Stimulated activated naive B cell treated with anti-CD40 and anti-IgM and Interleukin-4, amounts not matched to agents 10 μg/mL and 1 μg/mL and 100 μg/mL, for 72 hours (primary cell): ENCODE measurements at places on chromosomes 6 and 20.

GRCh38 chr20:57243480-57244220, 22.8 kb downstream of the BMP7 start:
- DNase-seq, result no peak

DNA sequence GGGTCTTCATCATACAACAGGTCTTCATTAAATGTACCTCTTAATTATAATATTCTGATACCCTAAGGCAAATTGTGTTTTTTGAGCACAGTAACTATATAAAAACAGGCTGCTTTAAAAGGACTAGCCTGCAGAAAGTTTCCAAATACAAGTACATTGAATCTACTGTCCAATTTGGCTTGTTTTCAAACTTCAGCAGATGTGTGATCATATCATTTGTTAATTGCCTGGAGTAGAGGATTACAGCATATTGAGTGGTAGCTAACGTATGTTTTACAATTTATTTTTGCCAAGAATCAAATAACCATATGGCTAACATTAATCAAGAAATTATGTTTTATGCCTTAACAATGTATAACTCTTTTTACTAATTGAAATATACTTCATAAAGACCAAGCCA, 12.6 kb downstream of the TINAG start:
- no peak for DNase-seq

DNA sequence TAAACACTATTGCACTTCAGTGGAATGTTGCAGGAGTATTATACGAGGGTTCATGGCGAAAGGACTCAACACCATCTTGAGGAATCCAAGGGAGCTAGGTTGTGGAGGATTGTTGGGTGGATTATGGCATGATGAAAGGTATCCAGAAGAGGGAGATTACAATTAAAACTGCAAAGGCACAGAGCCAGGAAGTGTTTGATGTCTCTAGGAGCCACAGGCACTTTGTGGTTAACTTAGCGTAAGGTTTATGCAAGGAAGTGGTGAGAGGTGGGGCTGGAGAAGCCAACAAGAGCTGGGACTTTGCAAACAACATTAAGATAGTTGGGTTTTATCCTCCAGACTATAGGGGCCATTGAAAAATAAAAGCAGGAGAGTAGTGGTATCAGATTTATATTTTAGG, 86.6 kb upstream of the TPD52L1 start:
- DNase-seq, result no peak

DNA sequence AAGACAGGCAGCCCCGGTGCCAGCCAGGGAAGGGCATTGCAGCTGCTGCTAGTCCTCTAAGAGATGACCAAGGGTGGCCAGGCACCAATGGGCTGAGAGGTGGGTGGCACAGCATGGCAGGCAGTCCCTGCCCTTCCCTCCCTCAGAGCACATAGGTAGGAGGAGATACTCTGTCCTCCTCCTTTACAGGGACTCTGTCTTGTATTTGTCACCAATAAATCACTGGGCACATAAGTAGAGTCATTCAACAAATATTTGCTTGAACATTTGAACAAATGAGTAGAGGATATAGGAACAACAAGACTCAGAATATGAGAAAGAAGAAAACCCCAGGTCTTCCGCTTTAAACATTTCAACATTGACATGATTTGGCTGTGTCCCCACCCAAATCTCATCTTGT, 69.4 kb upstream of the CLDN20 start:
- DNase-seq, result no peak

- no peak for DNase-seq
Measured at GRCh38 chr20:52922436-52922835, 49.7 kb upstream of the TSHZ2 start.

GRCh38 chr6:41288030-41288753, 1.7 kb upstream of the TREM1 start:
- no peak for DNase-seq

DNA sequence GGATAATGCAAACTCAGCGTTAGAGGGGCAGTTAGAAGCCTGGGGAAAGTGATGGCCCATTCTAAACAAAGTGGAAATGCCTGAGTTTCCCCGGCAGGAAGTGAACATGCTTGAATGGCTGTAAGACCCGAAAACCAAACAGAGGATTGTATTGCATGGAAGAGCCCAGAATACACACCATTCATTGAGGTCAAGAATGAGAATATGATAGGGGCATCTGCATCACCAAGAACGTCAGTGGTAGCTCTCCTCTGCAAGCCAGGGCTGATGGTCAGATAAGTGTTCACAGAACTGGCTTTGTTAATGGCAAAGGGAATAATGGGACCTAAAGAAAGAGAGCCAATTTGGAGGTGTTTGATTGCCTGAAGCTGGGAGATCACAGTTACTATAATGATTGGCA, 663.4 kb downstream of the KHDRBS2 start:
- no peak for DNase-seq

- no peak for DNase-seq
Measured at GRCh38 chr6:135527116-135527959, 29.8 kb upstream of the AHI1 start.

DNA sequence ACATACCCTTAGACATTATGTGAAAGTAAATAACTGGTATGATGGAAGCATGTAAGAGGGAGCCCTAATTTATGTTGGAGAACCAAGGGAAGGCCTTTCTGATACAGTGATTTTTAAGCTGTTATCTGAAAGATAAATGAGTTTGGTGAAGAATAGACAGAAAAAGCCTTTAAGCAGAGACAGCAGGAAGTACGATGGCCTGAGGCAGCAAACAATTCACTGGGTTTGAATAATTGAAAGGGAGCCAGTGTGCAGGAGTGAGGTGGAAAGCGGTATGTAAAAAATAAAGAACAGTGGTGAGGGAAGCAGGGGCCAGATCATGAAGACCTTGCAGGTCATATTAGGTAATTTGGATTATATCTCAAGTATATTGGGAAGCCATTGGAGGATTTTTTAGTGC, 4.1 kb upstream of the RAB23 start:
- DNase-seq, result no peak

GRCh38 chr6:24662236-24662635, 4.5 kb downstream of the TDP2 start:
- no peak for DNase-seq

DNA sequence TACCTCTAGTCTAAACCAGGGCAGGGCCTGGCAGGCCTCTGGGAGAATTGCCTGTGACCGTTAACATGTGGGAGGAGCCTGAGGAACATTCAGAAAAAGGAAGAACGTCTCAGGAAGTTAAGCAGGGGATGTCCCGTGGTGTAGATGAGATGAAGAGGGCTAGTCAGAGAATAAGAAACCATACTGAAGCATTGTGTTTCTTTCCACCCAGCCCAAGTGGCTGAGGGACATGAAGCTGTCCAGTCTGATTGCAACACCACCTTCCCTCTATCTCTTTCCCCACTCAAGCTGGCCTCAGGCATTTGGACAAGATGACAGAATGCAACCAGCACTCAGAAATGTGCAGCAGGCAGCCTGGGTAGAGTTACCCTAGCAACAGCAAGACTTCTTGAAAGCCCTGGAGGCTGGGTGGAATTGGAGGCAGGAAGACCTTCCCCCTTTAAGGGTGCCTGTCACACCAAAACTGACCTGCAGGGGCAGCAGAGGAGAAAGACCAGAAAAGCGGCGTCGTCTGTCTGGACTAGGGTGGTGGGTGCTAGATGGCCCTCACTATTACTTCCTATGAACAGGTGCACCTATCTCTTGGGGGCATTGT, 186.1 kb downstream of the UNC5CL start:
- no peak for DNase-seq

GRCh38 chr6:74357321-74357720, 661.3 kb downstream of the CD109 start:
- DNase-seq, result no peak

DNA sequence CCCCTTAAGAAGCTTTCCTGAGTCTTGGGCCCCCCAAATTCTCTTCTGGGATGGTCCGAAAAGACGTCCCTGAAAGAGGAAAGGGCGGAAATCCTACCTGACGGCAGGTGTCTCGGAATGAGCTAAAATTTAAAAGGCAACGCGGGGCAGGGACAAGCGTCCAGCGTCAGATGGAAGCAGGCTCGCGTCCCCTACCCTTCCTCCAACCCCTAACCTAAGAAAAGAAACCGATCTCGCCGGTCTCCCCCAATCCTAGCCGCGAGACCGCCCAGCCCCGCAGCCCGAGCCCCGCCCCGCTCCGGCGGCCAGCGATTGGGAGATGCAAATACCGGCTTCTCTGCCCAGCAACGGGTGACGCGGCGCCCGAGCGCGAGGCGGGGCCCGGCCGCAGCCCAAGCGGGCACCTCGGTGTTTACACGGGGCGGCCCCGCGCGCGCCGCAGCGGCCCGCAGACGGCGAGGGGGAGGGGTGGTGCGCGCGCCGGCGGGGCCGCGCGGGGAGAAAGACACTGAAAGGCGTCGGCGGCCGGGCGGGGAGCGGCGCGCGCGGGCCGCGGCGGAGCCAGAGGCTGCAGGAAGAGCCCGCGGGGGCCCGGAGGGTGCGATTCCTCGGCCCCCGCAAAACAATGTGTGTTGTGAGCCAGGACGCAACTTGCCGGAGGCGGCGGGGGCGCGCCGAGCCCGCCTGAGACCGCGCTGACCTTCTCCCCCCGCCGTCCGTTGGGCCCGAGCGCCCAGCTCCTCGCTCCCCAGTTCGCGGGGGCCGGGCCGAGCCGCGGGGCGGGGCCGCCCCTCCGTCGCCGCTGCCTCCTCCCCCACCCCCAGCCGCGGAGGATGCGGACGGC, at the start of gene SOX12:
SOX12 (plus strand) TSS at position 508 of the 844 bp plus-strand sequence. CDS start 373 bp downstream, outside the sequence.
- peak; percentile 92 for DNase-seq

DNA sequence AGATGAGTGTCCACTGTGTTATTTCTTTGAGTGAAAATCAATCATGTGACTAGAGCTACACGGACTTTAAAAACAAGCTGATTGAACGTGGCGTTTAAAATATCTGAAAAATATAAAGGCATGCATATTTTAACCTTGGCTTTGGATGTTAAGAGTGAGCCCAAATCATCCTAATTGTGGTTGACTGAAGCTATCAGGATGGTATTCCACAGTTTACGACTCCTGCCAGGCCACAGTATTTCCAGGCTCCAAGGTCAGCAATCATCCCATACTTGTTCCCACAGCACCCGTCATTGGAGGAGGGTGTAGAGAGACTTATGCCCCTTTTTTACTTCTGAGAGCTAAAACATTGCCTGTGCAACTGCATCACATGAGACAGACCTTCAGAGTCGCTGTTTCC, 43.2 kb upstream of the TMX4 start:
- no peak for DNase-seq

- no peak for DNase-seq
Measured at GRCh38 chr6:36139431-36139830, 9.1 kb downstream of the MAPK13 start.

DNA sequence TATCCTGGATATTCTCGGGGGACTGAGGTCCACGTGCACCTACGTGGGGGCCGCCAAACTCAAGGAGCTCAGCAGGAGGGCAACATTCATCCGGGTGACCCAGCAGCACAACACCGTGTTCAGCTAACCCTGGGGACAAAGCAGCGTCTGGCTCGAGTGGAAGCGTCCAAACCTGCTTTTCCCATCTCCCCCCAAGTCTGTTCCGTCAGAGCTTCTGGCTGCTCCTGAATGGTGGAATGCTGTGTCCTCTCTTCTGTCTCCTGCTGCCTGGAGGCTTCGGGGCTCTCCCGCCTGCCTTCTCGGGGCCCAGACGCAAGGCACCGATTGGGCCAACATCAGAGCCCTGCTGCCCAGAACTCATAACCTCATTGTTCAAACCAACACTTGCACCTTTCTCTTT, 56.7 kb downstream of the GMPR start:
- no peak for DNase-seq

DNA sequence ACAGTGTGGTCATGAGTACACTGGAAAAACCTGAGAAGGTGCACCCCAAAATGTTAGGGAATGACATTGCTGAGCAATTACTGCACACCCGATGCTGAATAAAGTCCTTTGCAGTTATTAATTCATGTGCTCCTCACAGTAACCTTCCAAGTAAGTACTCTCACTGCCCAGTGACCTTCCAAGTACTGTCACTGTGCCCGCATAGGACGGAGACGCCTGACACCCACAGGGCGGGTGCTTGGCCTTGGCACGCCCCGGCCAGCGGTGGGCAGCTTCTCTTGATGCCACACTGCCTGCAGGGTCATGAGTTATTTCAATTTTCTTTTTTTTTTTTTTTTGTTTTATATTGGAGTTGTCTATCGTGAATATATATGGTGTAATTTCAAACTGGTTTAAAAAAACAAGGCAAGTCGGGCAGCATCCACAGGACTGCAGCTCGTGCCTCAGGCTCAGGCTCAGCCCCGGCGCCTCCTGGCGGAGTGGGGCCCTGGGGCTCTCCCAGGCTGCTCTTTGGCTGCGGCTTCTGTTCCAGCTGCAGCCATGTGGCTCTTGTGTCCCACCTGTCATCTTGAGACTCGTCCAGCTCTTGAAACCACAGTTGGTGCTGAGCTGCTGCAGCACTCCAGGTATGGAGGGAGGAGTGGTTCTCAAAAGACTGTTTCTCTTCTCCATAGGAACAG, 27.0 kb downstream of the PNLDC1 start:
- no peak for DNase-seq

- DNase-seq, result no peak
Measured at GRCh38 chr6:20349225-20349624, 52.5 kb upstream of the E2F3 start.

DNA sequence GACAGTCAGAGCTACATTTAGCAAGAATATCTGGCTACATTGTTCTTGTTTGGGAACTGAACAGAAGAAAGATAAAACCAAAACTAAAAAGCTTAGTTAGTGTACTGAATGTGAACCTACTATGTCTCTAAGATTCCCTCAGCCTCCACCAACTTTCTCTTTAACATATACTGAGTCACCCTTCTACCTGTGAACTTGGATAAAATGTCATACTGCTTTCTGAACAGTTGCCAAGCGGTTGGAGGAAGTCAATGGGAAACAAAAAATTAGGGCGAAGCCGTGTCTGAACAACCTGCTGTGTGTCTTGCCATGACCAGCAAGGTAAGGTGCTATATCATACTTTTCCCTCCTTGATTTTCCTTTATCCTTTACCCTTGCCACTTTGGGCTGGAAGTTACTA, 243.5 kb downstream of the BTBD9 start:
- DNase-seq, result no peak

DNA sequence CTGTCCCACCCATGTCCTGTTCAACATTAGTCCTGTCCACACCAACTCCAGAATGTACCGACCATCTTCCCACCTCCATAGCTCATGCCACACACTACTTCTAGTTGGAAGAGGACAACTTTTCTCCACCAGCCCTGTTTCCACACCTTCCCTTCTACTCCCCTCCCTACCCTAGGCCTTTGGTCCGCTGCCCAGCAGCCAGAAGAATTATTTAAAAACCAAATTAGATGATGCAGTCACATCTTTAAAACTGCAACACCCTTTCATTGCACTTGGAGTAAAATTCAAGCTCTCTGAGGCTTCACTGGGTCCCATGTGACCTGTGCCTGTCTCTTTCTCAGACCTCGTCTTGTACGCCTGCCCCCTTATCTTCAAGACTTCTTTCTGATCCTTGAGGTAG, 53.8 kb downstream of the BANF2 start:
- no peak for DNase-seq

DNA sequence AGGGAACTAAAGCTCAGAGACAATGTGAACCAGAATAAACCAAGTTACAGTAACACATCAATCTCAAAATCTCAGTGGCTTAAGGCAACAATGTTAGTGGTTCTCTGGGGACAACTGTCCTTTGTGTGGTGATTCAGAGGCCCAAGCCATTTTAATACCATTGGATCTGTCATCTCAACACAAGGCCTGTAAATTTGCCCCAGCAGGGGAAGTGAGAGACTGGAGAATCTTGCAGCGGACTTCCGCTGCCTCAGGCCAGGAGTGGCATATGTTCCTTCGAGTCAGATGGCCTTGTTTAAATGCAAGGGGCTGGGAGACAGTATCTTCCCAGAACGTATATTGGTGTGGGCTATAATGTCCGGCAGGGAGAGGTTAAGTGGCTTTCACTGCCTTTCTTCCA, 126.0 kb downstream of the CD83 start:
- no peak for DNase-seq
